ENCODE measurements at places on chromosomes 12 and 14. TPM values are rescaled to one million over a fixed set of nuclear protein-coding genes. Genes with fewer than 3 reads are reported as not detected.

DNA sequence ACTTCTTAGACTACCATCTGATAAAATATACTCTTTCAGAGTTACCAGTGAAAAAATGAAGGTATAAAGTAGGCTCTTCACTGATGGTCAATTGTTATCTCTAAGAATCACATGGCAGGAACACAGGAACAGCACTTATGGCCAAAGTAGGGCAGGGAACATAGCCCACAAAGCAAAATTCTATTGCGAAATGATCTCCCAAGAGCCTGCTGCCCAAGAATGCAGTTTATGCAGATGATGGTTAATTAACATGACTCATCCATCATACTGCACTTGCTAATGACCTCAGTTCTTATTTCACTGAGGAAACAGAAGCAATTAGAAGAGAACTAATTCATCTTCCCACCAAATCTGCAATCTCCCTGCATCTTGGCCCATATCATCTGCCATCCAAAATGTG is 133.8 kb downstream of the SLC2A13 start:
- no peak overlapping the region for H3K4me3 ChIP-seq
- H3K36me3 ChIP-seq, result peaks cover 8% of the 10 kb centered on the region
- no peaks in the 10 kb centered on the region for H3K4me1 ChIP-seq
- DNase-seq, result no peak
- no peak overlapping the region for H3K27ac ChIP-seq

DNA sequence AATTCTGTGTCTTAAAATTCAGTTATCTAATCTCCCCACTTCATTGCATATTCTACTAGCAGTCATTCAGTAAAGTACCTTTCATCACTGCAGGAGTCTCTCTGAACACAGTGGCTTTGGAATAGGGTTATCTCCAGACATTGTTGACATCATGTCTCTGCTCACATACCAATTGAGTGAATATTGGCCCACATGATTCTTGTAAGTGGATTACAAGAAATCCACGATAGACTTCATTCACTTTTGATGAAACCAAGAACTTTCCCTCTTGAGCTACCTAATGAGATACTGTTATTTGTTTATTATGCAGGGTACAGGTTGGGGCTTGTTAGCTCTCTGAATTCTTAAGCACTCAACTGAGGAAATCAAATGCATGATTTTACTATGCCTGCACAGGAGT is 284.9 kb downstream of the RAD51B start:
- H3K4me1 ChIP-seq, result peaks cover 8% of the 10 kb centered on the region
- H3K36me3 ChIP-seq, result peaks cover 23% of the 10 kb centered on the region
- no peak overlapping the region for H3K27ac ChIP-seq
- no peaks in the 10 kb centered on the region for H3K27me3 ChIP-seq
- DNase-seq, result no peak

- no peak for DNase-seq
- no peak overlapping the region for H3K27ac ChIP-seq
- H3K36me3 ChIP-seq, result no peaks in the 10 kb centered on the region
- no peaks in the 10 kb centered on the region for H3K4me1 ChIP-seq
These were observed 12.4 kb downstream of the MGST1 start for GRCh38 chr12:16359512-16360491.

GRCh38 chr14:21047378-21047781 is 5.2 kb downstream of the RNASE7 start:
- no peak overlapping the region for H3K4me3 ChIP-seq
- no peak overlapping the region for H3K27ac ChIP-seq
- peaks cover 28% of the 10 kb centered on the region for H3K27me3 ChIP-seq
- H3K4me1 ChIP-seq, result no peaks in the 10 kb centered on the region
- H3K36me3 ChIP-seq, result no peaks in the 10 kb centered on the region
- DNase-seq, result no peak

DNA sequence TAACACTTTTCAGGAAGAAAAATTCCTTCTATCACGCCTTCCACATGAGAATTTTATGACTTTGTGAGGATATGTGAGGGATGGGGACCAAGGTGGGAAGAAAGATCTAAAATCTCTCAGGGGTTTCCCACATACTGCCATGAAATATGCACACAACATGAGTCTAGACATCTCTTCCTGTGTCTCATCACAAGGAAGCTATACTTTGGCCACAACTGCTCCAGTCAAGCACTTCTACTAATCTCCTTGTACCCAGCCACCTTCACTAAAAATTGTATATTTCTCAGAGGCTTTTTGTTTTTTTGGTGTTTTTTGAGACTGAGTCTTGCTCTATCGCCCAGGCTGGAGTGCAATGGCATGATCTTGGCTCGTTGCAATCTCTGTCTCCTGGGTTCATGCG is 3.2 kb downstream of the OSBPL8 start:
- DNase-seq, result no peak
- peaks cover 26% of the 10 kb centered on the region for H3K4me1 ChIP-seq
- no peaks in the 10 kb centered on the region for H3K27me3 ChIP-seq
- H3K27ac ChIP-seq, result no peak overlapping the region
- no peaks in the 10 kb centered on the region for H3K36me3 ChIP-seq

The RD3L gene
- not detected for total RNA-seq

Measured in natural killer cell treated with Interleukin-12 subunit alpha and Interleukin-12 subunit beta and Interleukin-15 and Interleukin-18, amount 100 ng/mL, for 72 hours (primary cell).